ENCODE measurements at places on chromosomes 2 and 18. TPM values are rescaled to one million over a fixed set of nuclear protein-coding genes. Genes with fewer than 3 reads are reported as not detected.

KLHL14 gene
- total RNA-seq, result 1.0 TPM

PLB1 gene
- total RNA-seq, result not detected

TMEM200C gene
- 5.6 TPM for total RNA-seq

OTOF gene
- total RNA-seq, result 0.15 TPM

UPP2 gene
- not detected for total RNA-seq

LYG1 gene
- 0.31 TPM for total RNA-seq

- no peak for DNase-seq
These were observed 23.8 kb downstream of the VWA3B start for GRCh38 chr2:98110741-98111140.

DNA sequence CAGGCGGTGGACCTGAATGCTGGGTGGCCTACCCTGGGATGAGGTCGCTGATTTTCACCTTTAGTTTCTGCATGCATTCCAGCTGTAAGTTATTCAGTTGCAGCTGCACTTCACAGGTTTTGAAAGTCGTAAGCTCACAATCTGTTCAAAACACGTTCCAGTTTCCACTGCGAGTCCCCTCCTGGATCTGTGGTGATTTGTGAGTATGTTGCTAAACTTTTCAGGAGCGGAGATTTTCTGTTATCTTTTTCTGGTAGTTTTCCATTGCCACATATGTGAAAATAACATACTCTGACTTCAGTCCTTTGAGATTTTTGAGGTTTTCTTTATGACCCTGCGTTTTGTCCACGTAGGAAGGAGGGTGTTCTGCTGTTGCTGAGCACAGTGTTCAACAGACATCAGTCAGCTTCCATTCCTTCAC lies 102.1 kb downstream of the SNTG2 start:
- DNase-seq, result no peak

DNA sequence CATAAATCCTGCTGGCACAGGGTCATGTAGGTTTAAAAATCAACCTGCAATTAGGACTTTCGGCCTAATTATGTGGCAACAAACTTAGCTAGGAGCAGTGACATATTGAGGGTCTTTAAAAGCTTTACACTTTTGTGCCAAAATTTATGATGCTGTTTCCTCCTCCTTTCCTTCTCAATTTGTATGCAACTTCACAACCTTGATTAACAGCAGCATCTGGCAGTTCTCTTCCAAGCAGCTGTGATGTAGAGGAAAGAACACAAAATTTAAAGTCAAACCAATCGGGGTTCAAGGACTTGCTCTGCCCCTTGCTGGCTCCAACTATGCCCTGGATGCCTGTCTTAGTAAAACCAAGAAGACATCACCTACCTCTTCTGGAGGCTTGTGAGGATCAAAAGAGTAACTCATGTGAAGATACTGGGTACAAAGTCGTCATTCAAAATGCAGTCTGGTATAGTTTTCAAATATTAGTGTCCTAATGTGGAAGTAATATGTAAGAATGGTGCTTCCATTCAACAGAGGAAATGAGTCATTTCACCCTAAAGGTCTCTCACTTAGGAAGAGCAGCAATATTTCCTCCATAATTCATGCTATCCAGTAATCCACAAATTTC lies 94.7 kb downstream of the ANKRD44 start:
- no peak for DNase-seq

DNA sequence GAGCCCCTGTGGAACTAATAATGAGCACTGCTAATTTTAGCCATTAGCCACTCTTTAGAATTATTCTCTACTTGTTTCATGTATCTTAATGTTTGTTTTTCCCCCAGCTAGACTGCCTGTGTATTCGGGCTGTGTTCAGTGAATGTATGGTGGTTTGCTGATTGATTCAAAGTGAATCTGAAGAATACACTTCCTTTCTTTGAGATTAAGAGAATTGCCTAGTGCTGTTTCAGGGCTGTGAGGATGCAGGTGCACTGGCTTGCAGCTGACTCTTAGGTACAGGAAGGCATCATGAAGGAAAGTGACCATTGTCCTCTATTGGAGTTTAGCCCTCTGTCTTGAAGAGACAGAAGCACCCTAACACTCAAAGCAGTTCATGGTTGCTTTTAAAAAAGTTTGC lies 138.7 kb downstream of the CERS6 start:
- no peak for DNase-seq

DNA sequence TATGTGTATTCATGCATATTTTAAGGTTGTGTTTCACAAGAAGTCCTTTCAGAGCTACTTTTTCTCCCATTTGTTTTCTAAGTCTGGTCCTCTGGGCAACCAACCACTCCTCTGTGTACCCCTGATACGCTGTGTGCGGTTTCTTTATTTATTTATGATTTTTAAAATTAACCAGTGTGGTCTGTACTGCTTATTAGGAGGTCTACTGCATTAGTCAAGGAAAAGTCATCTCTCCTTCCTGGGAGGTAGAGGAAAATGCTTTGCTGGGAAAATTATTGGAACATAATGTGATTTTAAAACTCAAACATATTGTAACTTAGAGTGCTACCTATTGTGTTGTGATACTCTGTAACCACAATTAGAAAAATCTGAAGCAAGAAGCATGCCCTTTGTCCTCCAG lies 1404.3 kb downstream of the SUCLG1 start:
- DNase-seq, result no peak

DNA sequence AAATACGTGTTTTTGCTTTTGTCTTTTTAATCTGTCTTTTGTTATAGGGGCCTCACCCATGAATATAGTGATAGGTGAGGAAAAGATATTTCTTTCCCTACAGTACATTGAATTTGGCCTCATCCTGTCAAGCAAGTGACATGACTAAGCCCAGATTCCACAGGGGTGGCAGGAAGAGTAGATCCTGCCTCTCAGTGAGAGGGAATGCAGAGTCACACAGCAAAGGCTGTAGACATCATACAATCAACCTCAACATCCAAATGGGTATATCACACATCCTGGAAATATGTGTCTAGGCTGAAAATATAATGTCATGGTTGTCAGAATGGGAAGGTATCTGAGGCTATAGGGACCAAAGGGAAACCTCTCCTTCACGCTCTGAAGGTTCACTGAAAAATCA lies 269.6 kb downstream of the CDH20 start:
- DNase-seq, result no peak

DNA sequence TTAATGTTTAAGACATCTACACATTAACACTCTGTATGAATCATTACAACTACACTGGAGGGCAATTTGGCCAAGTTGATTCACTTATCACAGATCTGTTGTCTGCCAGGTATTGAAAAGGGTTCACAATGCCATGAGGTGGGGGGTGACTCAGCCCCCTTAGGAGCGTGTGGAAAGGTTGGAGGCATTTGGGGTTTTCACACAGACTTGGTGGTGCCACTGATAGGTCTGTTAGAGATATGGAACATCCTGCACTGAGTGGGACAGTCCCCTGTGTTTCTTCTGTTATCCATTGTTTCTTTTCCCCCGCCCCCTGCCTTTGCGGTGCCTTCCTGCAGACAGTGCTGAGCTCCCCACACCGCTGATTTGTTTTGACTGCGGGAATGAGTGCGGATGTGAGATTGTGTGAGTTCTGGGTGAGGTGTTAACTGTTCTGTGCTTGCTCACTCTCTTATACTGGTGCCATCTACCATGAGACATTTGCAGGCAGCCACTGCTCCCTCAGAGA lies 9.3 kb upstream of the TSN start:
- no peak for DNase-seq

- no peak for DNase-seq
These were observed 49.6 kb downstream of the HYCC2 start for GRCh38 chr2:201021914-201022313.

DNA sequence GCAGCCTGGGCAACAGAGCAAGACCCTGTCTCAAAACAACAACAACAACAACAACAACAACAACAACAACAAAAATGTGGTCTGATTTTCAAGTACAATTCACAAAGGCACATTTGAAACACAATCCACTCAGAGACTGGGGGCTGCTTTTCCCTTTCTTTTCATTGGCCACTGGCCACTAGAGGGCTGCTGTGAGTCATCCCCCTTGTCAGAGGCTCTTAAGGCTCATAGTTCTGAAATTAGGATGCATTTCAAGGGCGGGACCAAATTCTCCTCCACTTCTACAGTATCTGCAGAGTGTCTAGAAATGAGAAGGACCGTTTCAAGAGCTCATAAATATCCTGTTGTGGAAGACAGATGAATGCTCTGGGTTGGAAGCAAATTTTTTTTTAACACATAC lies 285.4 kb downstream of the NRXN1 start:
- DNase-seq, result peak; percentile 44

- DNase-seq, result no peak
These were observed 1.7 kb downstream of the MFF start for GRCh38 chr2:227326783-227327182.

- no peak for DNase-seq
These were observed 208.1 kb downstream of the NCKAP5 start for GRCh38 chr2:133360190-133360589.

DNA sequence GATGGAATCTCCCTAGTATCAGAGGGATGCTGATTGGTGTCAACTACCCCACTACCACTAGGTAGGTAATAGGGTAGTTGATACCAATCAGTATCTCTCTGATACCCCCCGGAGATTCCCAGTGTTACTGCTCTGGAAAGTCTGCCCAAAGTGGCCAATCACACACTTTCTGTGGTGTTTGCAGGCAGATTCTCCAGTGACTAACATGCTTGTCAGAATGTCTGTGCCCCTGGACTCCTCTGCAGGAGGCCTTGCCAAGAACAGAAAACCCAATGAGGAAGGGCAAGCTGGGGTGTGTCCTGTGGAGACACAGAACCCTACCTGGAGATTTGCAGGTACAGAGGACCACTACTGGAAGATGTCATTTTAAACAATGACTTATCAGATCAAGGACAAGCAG lies 135.1 kb downstream of the RIT2 start:
- DNase-seq, result no peak

DNA sequence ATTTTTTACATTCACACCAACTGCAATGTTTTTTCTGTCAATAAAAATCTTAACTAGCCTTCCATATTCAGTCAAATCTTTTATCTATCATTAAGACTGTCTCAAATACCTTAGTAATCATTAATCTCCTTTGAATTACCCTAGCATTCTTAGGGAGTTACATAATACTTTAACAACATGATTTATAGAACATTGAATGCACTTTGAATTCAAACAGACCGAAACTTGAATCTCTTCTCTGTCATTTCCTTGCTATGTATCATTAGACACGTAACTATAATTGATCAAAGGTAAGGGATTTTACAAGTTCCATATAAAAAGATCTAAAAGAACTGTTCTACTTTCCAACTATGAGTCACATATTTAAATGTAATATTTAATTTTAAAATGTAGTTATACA lies 330.9 kb downstream of the RIT2 start:
- no peak for DNase-seq

GRCh38 chr18:79905389-79905911 lies 46.0 kb downstream of the SLC66A2 start:
- peak; percentile 23 for DNase-seq

DNA sequence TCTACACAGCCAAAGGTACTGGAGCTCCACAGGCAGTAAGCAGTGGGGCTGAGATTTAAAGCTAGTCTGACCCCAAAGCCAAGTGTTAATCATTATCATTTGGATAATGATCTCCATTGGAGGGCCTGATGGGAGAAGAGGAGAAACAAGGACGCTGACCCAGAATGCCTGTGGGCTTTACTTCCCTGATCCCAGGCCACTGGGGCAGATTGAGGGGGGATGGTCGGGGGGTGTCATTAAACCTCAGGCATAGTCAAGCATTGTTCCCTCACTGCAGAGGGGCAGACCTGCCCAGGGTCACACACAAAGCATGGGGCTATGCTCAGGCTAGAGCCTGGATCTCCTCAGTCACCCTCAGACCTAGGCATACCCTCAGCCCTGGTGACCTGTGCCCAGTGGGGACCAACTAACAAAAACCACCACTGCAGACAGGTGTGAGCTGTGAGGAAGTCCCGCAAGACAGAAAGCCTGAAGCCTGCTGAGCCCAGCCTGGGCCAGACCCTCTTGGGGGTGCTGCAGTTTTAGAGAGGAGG lies 53.4 kb downstream of the SDC1 start:
- DNase-seq, result peak; percentile 16

Measured in H9 (cell line).